Activated T-helper 1 cell treated with Interleukin-2 at 50 U/mL for 16 hours (primary cell): ENCODE measurements at places on chromosomes 4 and X.
A peak's percentile ranks its signal among the peaks of the same experiment; 100 is the strongest.

DNA sequence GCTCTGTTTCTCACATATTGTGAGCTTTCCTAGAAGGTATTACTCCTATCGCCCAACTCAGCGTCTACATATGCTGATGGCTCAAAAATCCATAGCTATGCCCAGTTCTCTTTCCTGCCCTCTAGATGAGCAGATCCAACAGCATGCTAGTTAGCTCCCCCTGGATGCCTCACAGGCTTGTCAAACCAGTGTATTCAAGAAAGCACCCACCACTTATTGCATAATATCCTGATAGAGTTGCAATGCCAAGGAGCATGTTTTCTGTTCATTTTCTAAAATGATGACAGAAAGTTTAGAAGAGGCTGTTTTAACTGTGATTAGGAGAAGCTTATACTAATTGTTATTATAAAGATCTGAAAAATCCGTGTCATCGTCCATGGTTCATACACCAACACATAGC is 1.9 kb upstream of the PACRGL start:
- no peak for DNase-seq

GRCh38 chr4:120432301-120432860 is 365.7 kb upstream of the MAD2L1 start:
- DNase-seq = no peak

- DNase-seq = no peak
These were observed 11.6 kb downstream of the FGA start for GRCh38 chr4:154578919-154579318.

GRCh38 chrX:40759374-40759773 is 24.0 kb upstream of the MED14 start:
- DNase-seq = no peak

- DNase-seq = no peak
These were observed 33.5 kb downstream of the NSG1 start for GRCh38 chr4:4420421-4420820.

DNA sequence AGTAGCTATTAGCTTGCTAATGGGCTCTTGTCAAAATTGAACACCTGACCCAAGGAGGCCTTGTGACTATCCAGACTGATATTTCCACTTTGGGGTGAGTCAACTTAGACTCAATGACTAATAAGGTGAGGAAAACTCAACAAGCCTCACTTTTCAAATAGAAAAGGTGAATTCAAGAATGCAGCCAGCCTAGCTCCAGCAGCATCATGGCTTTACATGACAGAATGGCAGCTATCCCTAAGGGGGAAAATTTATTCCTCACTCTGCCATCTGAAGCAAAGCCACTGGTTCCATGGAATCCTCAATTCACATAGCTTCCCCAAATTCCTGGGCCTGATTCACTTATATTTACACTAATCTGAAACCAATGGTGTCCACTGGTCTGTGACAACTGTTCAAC is 29.1 kb upstream of the RAB9B start:
- DNase-seq = no peak

DNA sequence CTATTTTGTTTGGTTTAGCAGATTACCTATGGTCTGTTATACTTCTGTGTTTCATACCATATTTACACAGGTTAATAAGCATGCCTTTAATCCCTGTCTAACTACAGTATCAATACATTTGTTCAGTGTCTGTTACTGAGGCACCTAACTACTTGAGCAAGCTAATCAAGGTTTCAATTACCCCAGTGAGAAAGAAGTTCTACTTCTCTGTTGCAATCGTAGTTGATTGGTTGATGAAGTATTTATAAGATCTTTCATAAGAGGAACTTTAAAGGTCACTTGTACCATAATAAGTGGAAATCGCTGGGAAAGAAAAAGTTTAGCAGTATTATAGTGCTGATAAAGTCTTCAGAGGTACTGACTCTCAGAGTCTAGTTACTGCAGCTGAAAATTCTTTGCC is 490.6 kb downstream of the RPA4 start:
- no peak for DNase-seq

DNA sequence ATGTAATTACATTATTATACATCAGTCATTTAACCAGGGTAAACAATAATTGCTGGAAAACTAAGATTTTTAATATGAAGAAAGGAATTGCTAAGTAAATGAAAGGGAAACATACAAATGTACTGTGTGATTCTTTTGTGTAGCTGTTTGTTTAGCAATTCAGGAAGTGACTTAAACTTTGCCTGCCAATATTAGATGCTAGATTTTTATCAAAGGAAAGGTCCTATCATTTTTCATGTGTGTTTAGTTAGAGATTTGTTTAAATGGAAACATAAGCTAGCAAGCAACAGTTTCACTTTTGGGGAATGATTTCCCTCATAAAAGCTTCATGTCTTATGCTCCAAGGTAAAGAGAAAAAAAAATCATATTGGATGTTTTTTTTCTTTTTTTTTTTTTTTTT is 95.1 kb upstream of the LIMCH1 start:
- no peak for DNase-seq

GRCh38 chr4:100165809-100166208 is 24.5 kb downstream of the DDIT4L start:
- no peak for DNase-seq

- DNase-seq = no peak
These were observed 645.9 kb upstream of the INTU start for GRCh38 chr4:126986828-126987227.

GRCh38 chr4:151806511-151806927 is 45.7 kb upstream of the GATB start:
- DNase-seq = no peak

GRCh38 chr4:78129383-78130108 is 72.4 kb downstream of the FRAS1 start:
- DNase-seq = no peak

DNA sequence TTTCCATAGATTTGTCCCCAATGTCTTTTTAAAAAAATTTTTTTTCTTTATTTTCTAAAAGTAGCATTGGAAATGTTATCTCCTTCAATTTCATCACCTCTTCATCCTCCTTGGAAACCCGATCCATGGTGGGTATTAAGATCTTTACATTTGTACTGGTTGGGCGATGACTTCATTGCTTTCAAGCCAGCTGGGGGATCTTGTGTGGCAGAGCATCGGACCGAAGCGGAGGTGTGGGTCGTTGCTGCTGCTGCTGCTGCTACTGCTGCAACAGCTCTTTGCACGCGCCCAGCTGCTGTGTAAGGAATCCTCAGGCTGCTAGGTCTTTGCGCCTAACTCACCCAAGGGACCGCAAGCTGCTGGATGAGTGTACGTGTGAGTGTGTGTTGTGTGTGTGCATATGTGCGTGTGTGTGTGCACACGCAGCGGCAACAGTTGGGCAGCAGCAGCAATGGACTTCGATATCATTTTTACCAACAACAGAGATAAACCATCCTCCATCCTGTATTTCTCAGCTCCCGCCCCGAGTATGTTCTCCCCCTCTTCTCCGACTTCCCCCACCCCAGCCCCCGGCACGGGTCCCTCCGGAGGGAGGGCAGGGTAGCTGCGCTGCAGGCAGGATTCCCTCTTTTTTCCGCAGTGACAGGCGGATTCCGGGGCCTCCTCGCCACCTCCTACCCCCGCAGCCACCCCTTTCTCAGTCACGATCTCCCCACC is 768 bp upstream of the CDKL5 start:
- peak; percentile 0 for DNase-seq

- no peak for DNase-seq
These were observed 135.4 kb downstream of the SMIM20 start for GRCh38 chr4:26049447-26049846.

GRCh38 chr4:48483777-48484493 is 792 bp downstream of the SLC10A4 start:
- no peak for DNase-seq

- no peak for DNase-seq
These were observed 446 bp upstream of the UBE2A start for GRCh38 chrX:119573840-119574393.

- no peak for DNase-seq
These were observed 69.6 kb upstream of the MTNR1A start for GRCh38 chr4:186624951-186625350.

DNA sequence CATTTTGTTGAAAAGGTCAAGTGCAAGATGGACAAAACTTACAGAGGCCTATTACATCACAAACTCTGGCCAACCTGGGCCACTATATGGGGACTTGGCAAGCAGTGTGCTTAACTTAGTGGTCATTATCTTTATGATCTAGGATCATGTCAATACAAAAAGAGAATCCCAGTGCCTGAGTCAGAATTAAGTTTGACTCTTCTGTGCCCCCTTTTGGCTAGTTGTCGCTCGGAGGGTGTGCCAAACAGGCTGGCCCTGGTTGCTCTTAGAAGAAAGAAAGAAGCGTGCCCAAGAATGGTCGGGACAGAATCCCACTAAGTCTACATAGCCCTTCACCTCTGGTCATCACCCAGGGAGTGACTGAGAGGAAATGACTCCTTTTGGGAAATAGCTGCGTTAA is 100.1 kb downstream of the EIF4E start:
- no peak for DNase-seq

GRCh38 chr4:140968371-140968770 is 164.9 kb downstream of the RNF150 start:
- DNase-seq = no peak

DNA sequence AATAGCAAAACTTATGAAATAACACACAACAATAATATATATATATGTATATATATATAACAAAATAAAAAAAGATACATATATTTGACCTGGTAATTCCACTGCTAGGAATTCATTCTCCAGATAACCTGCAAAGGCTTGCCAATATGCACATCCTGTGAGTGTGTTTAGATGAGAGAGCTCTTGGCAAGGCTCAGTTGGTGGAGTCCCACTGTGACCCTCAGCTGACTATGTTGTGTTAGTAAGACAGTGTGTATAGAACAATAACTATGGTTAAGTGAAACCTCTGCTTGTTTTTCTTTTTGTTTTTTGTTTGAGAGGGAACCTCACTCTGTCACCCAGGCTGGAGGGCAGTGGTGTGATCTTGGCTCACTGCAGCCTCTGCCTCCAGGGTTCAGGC is 39.5 kb upstream of the RBMX start:
- no peak for DNase-seq

DNA sequence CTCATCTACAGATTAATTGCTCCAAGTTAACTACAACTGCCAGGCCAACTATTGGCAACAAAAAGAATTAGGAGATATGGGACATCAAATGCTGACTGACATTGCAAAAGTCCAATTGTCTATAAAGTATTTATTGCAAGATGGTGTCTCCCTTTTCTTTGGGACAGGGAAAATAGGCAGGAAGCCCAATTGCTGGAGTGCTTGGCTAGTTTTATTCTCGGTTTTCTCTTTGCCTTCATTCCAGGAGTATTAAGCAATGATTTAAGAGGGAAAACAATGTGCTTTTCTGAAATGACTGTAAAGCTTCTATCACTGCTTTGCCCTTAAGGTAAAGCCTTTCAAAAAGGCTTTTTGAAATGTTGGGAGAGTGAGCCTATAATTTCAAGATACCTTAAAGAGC is 62.8 kb upstream of the DIAPH2 start:
- DNase-seq = no peak

GRCh38 chr4:61984260-61984909 is 784.3 kb downstream of the ADGRL3 start:
- DNase-seq = no peak

- DNase-seq = no peak
These were observed 35.0 kb upstream of the GK start for GRCh38 chrX:30618160-30618765.

GRCh38 chrX:53223068-53223693 is 1.8 kb downstream of the KDM5C start:
- DNase-seq = no peak

DNA sequence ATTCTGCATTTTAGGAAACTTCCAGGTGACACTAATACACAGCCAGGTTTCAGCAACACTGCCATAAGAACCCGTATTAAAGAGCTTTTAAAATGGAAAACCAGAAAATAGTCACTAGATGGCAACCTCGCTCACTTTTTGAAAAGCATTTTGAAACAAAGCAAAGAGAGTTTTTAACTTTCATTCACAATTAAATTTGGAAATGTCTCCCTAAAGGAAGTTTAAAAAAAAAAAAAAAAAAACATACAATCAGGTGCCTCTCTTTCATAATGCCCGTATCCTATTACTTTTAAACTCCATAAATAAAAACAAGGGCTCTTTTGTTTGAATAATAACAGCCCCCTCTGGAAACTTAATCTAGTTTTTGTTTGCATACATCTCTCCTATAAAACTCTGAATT is 20.3 kb downstream of the MEPE start:
- DNase-seq = no peak

GRCh38 chr4:21454831-21455230 is 493.7 kb downstream of the KCNIP4 start:
- DNase-seq = no peak

DNA sequence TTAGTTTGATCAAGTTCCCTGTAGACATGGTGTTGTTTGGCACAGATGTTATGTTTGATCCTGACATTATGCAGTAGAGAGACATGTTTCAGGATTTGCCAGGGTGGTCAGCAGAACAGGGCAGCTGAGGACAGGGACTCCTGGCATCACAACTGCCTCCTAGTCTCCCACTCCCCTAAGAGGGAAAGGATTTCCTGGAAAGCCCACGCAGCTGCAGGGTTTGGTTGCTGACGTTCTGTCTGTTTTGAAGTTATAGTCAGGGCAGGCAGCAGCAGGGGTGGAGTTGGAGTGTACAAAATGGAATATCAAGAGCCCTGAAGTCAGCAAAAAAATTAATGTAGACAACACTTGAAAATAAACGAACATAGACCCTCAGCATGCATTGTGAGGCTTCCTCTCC is 125.4 kb downstream of the CPE start:
- DNase-seq = no peak

- no peak for DNase-seq
These were observed 132.9 kb downstream of the CHM start for GRCh38 chrX:85914431-85914830.
